ENCODE measurements at places on chromosomes 16 and 17.

GRCh38 chr17:73550556-73550955 is 93.7 kb downstream of the SDK2 start:
- DNase-seq = no peak

- no peak for DNase-seq
These were observed 20.8 kb upstream of the ATP5MC1 start for GRCh38 chr17:48871551-48872351.

GRCh38 chr17:67478401-67479041 is 101.4 kb downstream of the PITPNC1 start:
- no peak for DNase-seq

DNA sequence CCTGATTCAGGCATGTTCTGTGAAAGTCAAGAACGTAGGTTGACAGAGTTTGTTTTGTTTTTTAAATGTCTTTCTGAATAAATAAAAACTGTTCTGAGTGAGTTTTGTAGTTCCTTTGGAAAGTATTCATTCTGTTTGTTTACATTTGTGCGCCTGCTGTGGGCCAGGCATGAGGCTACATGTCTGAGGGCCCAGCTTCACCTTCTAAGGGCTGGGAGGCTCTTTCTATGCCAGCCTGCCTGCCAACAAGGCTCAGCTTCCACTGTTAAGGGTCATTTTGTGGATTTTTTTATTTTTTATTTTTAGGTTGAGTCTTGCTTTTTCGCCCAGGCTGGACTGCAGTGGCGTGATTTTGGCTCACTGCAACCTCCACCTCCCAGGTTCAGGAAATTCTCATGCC is 6.1 kb downstream of the WWOX start:
- no peak for DNase-seq

DNA sequence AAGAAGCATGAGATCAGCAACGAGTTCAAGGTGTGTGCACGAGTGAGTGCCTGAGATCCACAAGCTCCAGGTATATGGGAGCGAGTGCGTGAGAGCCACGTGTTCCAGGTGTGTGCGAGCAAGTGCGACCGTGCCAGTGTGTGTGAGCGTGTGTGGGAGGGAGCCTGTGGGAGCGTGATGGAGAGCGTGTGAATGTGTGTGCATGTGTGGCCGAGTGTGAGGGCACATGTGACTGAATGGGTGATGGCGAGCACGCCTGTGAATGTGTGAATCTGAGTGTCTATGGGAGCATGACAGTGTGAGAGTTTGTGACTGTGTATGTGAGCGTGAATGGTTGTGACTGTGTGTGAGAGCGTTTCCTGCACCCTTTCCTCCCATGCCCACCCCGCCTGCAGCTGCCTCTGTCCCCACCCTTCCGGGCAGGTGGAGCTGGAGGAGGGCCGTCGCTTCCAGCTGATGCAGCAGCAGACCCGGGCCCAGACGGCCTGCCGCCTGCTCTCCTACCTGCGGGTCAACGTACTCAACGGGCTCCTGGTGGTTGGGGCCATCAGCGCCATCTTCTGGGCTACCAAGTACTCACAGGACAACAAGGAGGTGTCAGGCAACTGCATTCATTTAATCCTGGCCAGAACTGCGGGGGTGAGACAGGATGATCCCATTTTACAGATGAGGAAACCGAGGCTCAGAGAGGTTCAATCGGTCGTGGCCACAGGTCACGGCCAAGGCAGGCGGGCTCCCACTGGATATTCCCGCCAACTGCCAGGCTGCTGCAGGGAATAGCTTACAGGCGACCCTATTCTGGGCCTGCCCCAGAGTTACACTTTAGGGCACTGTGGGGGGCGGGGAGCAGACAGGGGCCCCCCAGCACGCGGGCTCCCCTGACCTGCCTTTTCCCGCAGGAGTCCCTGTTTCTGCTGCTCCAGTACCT is 3.7 kb downstream of the TMC8 start:
- DNase-seq = peak; percentile 81

- DNase-seq = no peak
These were observed 3.8 kb upstream of the SPEM1 start for GRCh38 chr17:7416323-7416722.

DNA sequence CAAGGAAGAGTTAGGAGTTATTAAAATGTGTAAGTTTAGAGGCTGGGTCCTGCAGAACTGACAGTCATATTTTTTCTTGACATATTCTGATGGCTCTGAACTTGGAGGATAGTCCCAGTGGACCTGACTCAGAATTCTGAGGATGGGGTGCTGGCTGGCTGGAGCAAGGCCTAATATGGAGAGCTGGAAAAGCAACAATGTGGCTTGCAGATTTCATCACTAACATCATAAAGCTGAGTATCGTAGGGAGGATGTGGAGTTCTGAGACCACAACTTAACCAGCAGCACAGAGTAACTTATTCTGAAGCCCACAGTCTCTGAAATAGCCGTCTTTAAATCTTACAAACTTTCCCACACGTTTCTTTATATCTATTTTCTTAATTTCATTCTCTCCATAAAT is 2.3 kb downstream of the KRTAP1-5 start:
- DNase-seq = no peak

DNA sequence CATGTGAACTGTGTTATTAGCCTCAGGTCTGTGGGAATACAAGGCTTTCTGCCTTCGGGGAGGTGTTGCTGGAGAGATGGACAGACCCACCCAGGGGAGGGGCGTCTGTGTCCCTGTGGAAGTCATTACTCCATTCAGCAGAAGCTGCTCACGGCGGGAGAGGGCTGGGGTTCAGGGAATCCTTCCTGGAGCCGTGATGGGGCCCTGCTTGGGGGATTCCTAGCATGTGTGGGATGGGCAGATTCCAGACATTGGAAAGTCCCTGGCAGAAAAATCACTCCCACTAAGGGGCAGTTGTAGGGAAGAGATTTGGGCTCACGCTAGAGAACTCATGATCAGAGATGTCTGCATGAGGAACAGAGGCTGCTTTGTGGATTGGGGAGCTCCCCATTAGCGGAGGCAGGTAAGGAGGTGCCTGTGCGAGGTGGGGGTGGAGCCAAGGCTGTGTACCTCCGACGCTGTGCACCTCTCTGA is 56.3 kb upstream of the IL34 start:
- DNase-seq = no peak
